Activated B cell treated with CpG ODN at 0.5 μM for 24 hours (primary cell): ENCODE measurements at places on chromosomes 2 and 18. TPM values are rescaled to one million over a fixed set of nuclear protein-coding genes. Genes with fewer than 3 reads are reported as not detected.

The FEV gene
- total RNA-seq = not detected in 2 replicates

The ANKRD30BL gene
- not detected in 2 replicates for total RNA-seq

The FOXD4L1 gene
- 0.17 and 0.35 TPM in 2 replicates for total RNA-seq

DNA sequence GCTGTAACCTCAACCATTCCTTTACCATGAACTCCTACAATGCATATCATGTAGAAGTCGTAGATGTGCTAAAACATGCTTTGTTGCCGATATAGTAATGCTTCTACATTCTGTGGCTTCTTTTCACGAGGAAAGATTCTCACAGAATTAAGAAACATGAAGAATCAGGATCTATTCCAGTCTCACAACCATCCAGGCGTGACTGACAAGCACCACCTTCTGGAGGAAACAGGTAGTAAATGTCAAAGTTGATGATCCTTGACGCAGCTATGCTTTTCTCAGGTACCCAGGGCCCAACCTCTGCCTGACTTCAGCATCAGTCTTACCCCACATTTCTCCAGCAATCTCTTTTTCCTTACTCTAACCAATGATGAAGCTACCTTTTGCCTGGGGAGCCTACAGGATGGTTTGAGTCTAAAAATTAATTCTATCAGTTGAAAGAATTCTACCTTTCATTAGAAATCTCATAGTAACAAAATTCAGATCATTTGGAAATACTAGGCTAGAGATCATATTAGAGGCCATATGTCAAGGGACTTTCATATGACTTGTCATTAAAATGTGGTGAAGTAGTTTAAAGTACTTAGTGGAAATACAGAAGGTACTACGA lies 123.3 kb upstream of the RND3 start:
- no peak for DNase-seq

- DNase-seq = no peak
Measured at GRCh38 chr18:36459786-36460185, 162.3 kb downstream of the FHOD3 start.

DNA sequence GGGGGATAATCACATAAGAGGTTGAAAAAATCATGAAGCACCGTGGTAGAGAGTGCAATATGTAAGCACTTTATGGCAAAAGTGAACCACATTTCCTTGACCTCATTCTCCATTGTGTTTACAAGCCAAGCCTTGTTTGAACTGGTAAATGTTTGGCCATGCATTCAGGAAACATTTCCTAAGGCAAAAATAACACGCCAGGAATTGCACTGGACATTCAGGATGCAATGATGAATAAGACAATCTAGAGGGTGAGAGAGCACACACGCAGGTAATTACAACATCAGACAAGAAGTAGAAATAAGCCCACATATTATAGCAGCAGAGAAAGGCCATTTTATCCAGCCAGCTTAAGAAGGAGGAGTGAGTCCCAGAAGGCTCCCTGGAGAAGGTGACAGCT lies 218.0 kb upstream of the OSR1 start:
- no peak for DNase-seq
